ENCODE measurements at places on chromosomes 4 and X.

GRCh38 chrX:20463296-20464075 lies 196.8 kb upstream of the RPS6KA3 start:
- DNase-seq: no peak

- no peak for DNase-seq
Observed at GRCh38 chr4:76155979-76156378, 7.8 kb upstream of the NUP54 start.

DNA sequence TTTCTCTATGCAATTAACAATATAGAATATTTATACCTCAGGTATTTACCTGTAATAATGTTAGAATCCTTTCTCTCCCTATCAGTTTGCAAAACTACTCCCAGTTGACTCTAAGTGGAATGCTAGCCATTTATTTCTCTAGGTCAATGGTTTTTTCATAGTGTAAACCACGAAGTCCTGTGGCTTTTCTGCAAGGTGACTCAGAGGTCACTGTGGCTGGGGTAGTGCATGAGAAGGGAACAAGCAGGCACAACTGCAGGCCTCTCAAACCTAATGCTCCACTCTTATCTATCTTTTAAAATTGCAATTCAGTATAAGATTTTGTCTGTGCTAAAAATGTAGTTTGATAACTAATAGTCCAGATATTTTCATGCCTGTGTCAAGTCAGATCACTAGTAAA lies 159.4 kb downstream of the ANTXR2 start:
- DNase-seq: no peak

DNA sequence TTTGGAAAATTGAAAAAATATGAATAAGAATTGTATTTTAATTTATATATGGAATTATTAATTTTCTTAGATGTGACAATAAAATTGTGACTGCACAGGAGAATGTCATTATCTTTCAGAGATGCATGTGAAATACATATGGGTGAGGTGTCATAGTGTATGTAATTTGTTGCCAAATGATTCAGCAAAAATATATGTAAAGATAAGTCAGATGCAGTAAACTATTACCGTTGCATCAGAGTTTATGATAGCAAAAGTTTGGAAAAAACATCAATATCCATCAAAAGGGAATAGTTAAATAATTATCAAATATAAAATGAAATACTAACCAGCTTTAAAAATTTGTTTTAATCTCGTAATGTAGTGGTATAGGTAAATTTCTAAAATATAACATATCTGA lies 10.4 kb upstream of the SLC7A11 start:
- DNase-seq: no peak

GRCh38 chr4:87516683-87517082 lies 12.5 kb downstream of the SPARCL1 start:
- no peak for DNase-seq

- DNase-seq: no peak
Observed at GRCh38 chr4:43778187-43778915, 670.3 kb downstream of the KCTD8 start.

DNA sequence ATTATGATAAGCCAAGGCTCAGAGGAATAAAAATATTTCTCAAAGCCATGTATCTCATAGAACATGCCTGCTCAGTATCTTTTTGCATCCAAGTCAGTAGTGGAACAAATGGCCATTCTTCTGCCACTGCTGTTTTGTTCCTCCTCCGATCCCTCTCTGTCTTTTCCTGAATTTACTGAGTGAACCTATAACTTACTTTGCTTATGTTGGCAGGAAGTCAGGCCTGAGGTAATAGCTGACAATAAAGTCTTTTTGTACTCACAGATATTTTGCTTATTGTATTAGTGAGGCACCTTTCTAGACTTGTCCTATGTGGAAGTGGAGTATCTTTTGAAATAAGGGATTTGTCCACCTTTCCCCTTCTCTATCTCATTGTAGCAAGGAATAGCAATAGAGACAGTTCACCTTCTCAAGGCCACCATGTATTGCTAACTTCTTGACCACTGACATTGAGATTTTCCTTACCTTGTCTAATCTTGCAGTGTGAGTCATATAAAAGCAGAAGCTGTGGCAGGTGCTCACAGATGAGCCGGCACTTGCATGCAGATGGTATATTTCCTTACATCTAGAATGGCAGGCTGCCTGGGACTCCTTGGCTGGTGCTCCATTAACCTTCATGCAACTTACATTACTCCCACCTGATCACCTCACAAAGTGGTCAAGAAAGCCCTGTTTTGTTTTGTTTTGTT lies 68.2 kb downstream of the AGTR2 start:
- DNase-seq: no peak

GRCh38 chr4:30630431-30630830 lies 89.7 kb upstream of the PCDH7 start:
- no peak for DNase-seq

GRCh38 chr4:102454268-102454667 lies 46.9 kb upstream of the NFKB1 start:
- no peak for DNase-seq

DNA sequence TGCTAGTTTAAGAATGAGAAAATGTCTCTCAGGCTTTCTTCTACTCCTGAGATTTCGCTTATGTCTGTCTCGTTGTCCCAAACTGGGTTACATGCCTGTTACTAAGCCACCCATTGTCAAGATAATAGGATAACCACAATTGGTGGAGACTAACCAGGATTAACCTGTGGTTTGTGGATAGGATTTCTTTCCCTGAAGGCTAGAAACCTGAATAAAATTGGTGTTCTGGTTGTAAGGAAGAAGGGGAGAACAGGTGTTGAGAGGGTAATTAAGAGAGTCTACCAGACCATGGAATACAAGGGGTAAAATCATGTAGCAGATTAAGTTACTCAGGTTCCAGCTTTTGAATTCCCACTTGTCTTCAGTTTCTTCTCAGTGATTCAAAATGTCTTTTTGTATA lies 225.4 kb downstream of the CPE start:
- no peak for DNase-seq

- no peak for DNase-seq
Observed at GRCh38 chr4:5755679-5756078, 44.7 kb downstream of the EVC start.

- DNase-seq: no peak
Observed at GRCh38 chr4:77913348-77913747, 50.7 kb downstream of the MRPL1 start.

- no peak for DNase-seq
Observed at GRCh38 chr4:83272900-83273299, 11.7 kb downstream of the COQ2 start.

All from left lobe of liver (tissue), 2 donors.